Effector memory CD8-positive, alpha-beta T cell (primary cell): ENCODE measurements at places on chromosomes 12 and 14.
A peak's percentile ranks its signal among the peaks of the same experiment; 100 is the strongest.

GRCh38 chr12:121530600-121531355 is 50.0 kb downstream of the KDM2B start:
- H3K27ac ChIP-seq: peak overlapping the region; percentile 95
- no peaks in the 10 kb centered on the region for H3K27me3 ChIP-seq
- peaks cover 46% of the 10 kb centered on the region for H3K4me1 ChIP-seq
- peaks cover 53% of the 10 kb centered on the region for H3K36me3 ChIP-seq
- H3K4me3 ChIP-seq: peak overlapping the region; percentile 42
- peak; percentile 74 for DNase-seq

DNA sequence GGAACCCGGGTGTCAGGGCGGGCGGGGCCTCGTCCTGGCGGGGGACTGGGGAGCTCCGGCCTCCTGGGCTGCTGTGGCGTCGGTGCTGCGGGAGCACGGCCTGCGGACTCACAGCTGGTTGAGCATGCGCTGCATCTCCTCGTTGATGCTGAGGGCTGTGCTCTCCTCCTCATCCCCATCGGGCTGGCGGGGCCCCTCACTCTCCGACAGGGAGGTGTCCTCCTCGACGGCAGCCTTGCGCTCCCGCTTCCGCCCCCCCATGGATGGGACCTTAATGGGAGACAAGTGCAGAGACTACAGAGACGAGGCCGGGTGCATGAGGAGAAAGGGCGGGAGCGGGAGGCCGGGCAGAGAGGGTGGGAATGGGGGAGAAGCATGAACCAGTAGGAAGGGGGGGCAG is 7.3 kb downstream of the IFFO1 start:
- H3K27ac ChIP-seq: no peak overlapping the region
- no peak for DNase-seq
- no peak overlapping the region for H3K4me3 ChIP-seq

GRCh38 chr12:1922075-1922709 is 3.7 kb upstream of the CACNA2D4 start:
- H3K36me3 ChIP-seq: no peaks in the 10 kb centered on the region
- H3K4me3 ChIP-seq: no peak overlapping the region
- DNase-seq: no peak
- peaks cover 43% of the 10 kb centered on the region for H3K27me3 ChIP-seq
- peaks cover 7% of the 10 kb centered on the region for H3K4me1 ChIP-seq

DNA sequence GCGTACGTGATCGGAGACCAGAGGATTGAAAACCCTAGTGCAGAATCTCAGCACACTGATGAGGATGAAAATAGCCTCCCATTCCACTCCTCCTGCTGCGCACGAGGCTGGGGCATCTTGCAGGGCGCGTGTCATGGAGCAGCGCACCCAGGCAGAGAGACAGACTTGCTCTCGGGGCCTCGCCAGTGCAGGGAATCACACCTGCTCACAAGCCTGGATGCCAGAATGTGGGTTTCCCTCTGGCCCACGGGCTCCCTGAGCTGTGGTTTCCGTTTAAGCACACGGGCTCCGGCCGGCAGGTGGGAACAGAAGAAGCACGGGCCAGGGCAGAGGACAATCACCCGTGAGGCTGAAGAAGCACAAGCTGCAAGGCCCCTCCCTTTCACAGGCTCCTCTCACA is 2.0 kb downstream of the FGF6 start:
- H3K36me3 ChIP-seq: peaks cover under 1% of the 10 kb centered on the region
- peaks cover 2% of the 10 kb centered on the region for H3K4me1 ChIP-seq
- H3K27me3 ChIP-seq: peaks cover 77% of the 10 kb centered on the region
- no peak overlapping the region for H3K4me3 ChIP-seq

DNA sequence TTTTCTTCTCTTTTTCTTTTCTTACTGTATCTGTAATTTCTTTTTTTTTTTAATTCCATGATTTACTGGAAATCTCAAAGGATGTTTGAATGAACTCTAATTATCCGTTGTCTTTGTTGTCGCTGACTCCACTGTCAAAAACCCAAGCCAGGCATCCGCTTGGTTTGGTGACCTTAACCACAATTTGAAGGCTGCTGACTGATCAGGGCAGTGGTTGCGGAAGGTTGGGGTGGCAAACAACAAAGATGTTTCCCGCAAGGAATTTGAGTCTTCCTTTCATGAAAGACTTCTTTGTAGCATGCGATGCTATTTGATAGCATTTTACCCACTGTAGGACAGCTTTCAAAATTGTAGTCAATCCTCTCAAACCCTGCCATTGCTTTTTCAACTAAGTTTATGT is 1013.8 kb downstream of the DIO2 start:
- no peak for DNase-seq
- no peaks in the 10 kb centered on the region for H3K36me3 ChIP-seq
- H3K27ac ChIP-seq: no peak overlapping the region
